ENCODE measurements at places on chromosomes 11 and 22. TPM values are rescaled to one million over a fixed set of nuclear protein-coding genes. Genes with fewer than 3 reads are reported as not detected.

TMEM25 gene
- total RNA-seq = 19.0 TPM

RPS13 gene
- 753 TPM for total RNA-seq

GRCh38 chr22:30747493-30747892, 52.8 kb downstream of the OSBP2 start:
- H3K4me3 ChIP-seq = no peak overlapping the region
- H3K36me3 ChIP-seq = no peaks in the 10 kb centered on the region
- H3K27ac ChIP-seq = no peak overlapping the region
- no peaks in the 10 kb centered on the region for H3K27me3 ChIP-seq

GLB1L3 gene
- total RNA-seq = 0.22 TPM

- no peaks in the 10 kb centered on the region for H3K4me1 ChIP-seq
- H3K36me3 ChIP-seq = no peaks in the 10 kb centered on the region
- no peak overlapping the region for H3K27ac ChIP-seq
- H3K27me3 ChIP-seq = no peaks in the 10 kb centered on the region
- DNase-seq = no peak
Observed at GRCh38 chr11:121869478-121869877, 246.5 kb downstream of the BLID start.

ABCC8 gene
- not detected for total RNA-seq

GRCh38 chr11:58503361-58503856, 4.5 kb downstream of the OR5B21 start:
- H3K27ac ChIP-seq = no peak overlapping the region
- no peaks in the 10 kb centered on the region for H3K27me3 ChIP-seq
- H3K4me1 ChIP-seq = no peaks in the 10 kb centered on the region
- DNase-seq = no peak
- no peaks in the 10 kb centered on the region for H3K36me3 ChIP-seq
